Right renal pelvis (tissue), 4 donors: ENCODE measurements at places on chromosomes 7 and 10. TPM values are rescaled to one million over a fixed set of nuclear protein-coding genes. Genes with fewer than 3 reads are reported as not detected.

Gene SPDYE5
- polyA plus RNA-seq = 3.2 TPM

Gene SLC12A9
- polyA plus RNA-seq = 28.2 TPM

Gene NRCAM
- polyA plus RNA-seq = 23.6 TPM

Gene CYP2E1
- 2.0 TPM for polyA plus RNA-seq

Gene AGR2
- polyA plus RNA-seq = 60.7 TPM

Gene PTPN20
- polyA plus RNA-seq = 4.0 TPM

Gene AKR1E2
- polyA plus RNA-seq = 8.9 TPM

Gene UBE2H
- 130 TPM for polyA plus RNA-seq

Gene NPC1L1
- polyA plus RNA-seq = 2.5 TPM
